ENCODE measurements at places on chromosomes 2 and 18.

DNA sequence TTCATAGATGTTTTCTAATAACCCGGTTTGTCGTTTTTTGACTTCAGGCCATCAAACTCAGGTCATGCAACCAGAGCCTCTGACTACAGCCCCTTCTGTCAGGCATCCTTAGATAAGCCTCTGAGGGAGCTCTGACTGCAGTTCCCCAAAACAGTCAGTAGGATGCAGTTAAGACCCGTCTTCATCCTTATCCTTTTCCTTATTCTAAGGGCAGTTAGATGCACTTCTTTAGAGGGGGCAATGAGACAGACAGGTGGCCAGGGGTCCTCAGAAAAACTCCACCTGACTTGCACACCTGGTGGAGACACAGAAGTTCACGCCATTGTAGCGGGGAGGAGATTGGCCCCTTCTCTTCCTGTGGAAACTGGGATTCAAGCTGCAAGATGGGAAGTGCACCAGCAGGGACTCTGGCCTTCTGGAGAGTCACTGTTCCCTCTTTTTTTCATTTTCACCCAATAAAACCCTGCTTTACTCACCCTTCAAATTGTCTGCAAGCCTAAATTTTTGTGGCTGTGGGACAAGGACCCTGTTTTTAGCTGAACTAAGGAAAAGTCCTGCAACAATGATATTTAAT is 104.8 kb upstream of the TFPI start:
- DNase-seq: no peak

DNA sequence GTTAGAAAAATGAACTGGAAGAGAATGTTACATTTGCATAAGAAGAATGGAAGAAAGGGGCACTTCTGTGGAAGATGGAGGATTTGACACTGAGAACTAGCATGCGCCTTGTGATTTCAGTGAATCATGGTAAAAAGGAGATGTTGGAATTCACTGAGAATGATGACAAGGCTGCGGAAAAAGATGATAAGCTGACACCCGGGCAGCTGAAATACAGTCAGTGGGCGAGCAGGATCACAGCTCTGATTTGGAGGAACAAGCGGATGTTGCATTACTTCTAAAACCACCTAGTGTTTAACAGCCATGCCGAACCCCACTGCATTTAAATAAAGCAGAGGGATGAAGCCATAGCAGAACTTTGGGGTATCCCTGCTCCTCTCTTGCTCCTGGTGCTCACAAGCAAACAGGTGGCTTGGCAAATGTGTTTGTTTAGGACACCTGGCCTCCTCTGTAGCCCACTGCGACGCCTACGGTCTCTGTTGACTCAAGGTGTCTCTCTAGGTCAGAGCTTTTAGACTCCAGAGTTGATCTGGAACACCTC is 134.9 kb downstream of the NDUFA10 start:
- no peak for DNase-seq

- no peak for DNase-seq
Observed at GRCh38 chr2:216546241-216546640, 47.6 kb downstream of the RPL37A start.

- DNase-seq: no peak
Observed at GRCh38 chr18:10232062-10232461, 222.4 kb upstream of the APCDD1 start.

- no peak for DNase-seq
Observed at GRCh38 chr2:52113338-52113737, 1081.4 kb upstream of the NRXN1 start.

DNA sequence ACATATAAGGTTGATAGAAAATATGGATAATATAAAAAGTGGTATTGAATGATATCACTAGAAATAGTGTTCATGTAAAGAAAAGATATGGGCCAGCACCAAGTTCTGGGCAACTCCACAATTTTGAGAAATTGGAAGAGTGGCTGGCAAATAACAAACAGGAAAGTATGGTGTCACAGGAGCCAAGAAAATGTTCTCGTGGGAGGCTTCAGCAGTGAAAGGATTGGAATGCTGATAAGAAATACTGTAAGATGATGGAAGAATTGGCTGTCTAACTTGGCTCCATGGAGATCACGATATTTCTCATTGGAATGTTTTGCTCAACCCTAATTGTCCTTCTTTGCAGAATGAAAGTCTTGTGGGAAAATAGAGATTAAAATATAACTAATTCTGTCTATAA is 856.8 kb downstream of the DPP10 start:
- no peak for DNase-seq

Measured in hindlimb muscle (tissue), 1 donor.